AG10803 (cell line): ENCODE measurements at places on chromosomes 6 and 20.

DNA sequence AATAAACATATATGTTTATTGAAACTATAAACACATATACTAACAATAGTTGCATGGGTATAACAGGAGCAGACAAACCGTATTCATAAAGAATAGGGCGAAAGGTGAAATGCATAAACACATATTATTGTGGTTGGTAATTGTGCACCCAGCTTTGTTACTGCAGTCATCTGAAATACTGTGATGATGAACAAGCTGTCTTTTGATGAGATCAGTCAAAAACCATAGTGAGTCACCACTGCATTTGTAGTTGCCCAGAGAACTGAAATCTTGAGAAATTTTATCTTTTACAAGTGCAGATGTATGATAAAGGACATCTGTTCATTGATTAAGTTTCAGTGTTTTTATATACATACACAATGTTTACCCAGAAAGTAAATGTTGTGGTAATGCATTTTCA lies 133.7 kb downstream of the MYO6 start:
- peak; percentile 40 for DNase-seq

DNA sequence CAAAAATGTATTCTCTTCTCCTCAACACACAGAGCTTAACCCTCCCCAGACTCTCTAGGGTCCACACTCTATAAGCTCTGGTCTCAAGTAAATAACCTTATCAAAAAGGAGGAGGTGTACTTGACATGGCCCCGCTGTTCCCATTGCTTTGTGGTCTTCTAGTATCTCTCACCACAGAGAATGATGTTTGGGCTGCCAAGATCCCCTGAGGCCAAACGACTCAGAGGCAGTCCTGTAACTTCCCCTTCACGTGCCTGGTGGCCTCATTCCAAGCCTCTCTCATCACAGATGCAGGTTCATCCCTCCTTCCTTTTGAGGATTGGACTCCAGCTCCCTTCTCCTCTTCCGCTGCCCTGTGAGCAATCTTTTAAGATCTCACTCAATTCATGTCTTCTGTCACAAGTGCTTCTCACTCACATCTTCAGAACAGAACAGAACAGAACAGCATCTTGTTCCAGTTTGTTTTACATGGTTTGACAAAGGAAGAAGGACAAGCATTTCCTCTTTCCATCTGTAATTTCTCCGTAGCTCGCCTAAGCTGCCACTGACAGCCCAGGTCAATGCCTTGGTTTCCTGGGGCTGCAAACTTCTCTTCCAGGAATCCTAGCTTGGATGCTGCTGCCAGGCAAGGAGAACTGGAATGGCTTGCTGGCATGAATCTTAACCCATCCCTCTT lies 541.5 kb downstream of the CD83 start:
- peak; percentile 35 for DNase-seq

GRCh38 chr20:51828762-51829161 lies 26.4 kb upstream of the SALL4 start:
- DNase-seq: no peak

- DNase-seq: no peak
Observed at GRCh38 chr20:62496568-62497218, 20.9 kb upstream of the GATA5 start.

- DNase-seq: no peak
Observed at GRCh38 chr6:170098428-170099170, 192.3 kb downstream of the DLL1 start.

GRCh38 chr6:104483225-104483834 lies 376.4 kb downstream of the HACE1 start:
- DNase-seq: peak; percentile 4

GRCh38 chr6:107668743-107669474 lies 155.2 kb downstream of the SCML4 start:
- no peak for DNase-seq

DNA sequence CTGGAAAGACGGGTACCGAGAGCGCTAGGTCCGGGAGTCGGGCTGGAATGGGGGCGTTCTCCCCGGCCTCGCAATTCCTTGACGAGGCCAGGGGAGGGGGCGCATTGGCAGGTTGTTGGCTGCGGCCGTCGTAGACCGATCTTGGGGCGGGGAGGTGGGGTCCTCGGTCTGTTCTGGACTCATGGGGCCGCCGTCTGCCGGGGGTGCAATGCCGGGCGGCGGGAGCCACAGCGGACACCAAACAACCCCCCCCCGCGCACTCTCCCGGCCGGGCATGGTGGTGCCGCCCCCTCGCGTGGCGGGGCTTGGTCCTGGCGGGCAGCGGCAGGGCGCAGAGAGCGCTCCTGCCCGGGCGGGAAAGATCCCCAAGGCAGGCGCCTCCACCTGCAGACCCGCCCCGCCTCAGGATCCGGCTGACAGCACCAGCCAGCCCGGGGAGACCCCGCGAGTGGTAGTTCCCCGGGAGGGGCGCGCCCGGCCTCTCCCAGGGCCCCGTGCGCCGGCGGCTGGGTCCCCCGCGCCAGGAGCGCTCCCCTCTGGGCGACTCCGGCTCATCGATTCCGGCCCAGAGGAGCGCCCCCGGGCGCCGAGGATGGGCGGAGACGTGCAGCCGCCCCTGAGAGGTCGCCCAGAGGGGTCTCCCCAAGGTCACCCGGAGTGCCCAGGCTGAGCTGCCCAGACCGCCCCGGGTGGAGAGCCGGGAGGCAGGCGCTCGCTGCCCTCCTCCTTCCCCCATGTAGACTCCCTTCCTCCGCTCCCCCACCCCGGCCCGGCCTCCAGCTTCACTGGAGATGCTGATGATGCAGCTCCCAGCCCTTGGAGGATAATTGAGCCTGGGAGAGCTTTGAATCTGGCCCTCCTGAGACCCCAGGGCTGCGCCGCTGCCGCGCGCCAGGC lies 709 bp downstream of the PPP1R16B start:
- no peak for DNase-seq

- DNase-seq: peak; percentile 6
Observed at GRCh38 chr6:129786548-129786947, 74.6 kb downstream of the TMEM244 start.

DNA sequence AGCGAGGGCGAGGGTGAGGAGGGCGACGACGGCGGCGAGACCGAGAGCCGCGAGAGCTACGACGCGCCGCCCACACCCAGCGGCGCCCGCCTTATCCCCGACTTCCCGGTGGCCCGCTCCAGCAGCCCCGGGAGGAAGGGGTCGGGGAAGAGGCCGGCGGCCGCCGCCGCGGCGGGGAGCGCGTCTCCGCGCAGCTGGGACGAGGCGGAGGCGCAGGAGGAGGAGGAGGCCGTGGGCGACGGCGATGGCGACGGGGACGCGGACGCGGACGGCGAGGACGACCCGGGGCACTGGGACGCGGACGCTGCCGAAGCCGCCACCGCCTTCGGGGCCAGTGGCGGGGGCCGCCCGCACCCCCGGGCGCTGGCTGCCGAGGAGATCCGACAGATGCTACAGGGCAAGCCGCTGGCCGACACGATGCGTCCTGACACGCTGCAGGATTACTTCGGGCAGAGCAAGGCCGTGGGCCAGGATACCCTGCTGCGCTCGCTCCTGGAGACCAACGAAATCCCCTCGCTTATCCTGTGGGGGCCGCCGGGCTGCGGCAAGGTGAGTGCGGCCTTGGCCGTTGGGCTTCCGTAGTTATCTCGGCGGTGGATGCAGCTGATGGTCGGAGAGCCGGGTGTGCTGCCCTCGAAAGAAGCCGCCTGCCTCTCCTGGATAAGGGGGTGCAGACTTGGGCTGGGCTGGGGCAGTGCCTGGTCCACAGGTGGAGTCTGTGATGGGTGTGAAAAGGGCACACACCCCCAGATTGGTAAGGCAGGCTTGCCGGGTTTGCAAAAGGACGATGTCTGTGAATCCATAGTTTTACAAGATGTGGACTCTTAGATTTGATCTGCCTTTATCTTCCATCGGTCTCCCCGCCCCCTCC lies 938 bp downstream of the WRNIP1 start:
- DNase-seq: peak; percentile 42

GRCh38 chr6:11050731-11051130 lies 6.6 kb upstream of the ELOVL2 start:
- DNase-seq: no peak

- peak; percentile 32 for DNase-seq
Observed at GRCh38 chr6:109457562-109457996, 2.0 kb upstream of the MICAL1 start.

- no peak for DNase-seq
Observed at GRCh38 chr6:157546321-157546720, 165.3 kb downstream of the ZDHHC14 start.

DNA sequence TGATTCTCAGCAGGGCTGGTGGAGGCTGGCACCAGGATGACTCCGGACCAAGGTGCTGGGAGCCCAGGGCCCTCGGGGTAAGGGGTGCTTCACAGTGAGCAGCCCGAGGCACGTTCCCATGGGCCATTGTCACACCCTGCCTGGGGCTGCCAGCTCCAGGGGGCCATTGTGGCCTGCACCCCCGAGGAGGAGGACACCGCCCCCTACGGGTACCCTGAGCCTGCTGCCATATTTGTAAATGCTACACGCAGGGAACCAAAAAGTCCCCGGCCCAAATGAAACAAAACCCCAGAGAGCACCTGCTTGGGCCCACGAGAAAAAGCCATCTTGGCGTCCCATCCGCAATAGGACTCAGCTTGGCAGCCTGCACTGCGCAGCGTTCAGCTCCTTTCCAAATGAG lies 64.7 kb upstream of the GATA5 start:
- DNase-seq: no peak

DNA sequence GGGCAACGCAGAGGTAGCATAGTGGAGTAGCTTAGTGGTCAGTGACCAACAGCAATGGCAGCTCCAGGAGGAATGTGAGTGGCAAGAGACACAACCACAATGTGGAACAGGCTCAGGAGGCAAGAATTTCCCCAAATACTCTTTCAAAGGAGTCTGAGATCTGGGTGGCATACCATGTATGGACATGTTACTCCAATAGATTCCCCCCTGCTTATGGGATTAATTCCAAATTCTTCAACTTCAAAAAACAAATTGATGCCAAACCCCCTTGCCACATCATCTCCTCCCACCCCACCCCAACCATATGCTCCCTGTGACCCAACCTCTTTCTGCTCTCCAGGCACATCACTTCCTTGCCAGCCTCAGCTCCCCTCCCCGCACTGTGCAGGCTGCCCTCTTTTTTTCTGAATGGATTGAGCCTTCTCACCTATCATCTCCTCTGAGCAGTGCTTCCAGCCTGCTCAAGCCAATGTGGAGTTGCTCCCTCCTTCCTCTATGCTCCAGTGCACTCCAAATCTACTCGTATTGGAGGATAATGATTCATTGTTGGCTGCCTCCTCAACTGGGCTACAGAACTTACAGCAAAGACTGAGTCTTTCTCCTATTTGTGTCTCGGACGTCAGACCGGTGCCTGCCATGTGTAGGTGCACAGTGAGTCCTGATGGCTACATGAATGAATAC lies 93.0 kb upstream of the CEP85L start:
- DNase-seq: peak; percentile 96

GRCh38 chr6:160783741-160784140 lies 81.7 kb downstream of the PLG start:
- no peak for DNase-seq

DNA sequence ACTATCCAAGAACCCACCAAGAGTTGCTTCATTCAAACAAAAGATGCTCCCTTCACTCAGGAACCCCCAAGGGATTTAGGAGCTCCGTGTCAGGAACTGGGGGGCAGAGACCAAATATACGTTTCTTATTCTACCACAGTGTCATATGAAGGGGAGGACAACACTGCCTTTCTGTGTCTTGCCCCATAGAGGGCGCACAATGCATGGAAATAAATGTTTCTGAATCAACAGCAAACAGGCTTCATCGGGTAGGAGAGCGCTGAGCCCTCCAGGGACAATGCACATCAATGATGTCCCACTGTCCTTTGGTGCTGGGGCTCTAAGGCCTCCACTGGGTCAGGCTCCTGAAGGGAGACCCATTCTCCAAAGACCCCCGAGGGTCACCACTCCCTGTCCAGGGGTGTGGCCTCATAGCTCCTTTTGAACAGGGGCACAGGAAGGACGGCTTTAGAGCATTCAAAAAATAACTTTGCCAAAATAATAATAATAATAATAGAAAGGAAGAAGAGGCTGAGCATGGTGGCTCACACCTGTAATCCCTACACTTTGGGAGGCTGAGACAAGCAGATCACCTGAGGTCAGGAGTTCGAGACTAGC lies 31.1 kb downstream of the PLG start:
- DNase-seq: peak; percentile 63

GRCh38 chr20:58382096-58382495 lies 6.9 kb upstream of the VAPB start:
- DNase-seq: no peak

GRCh38 chr6:167819576-167819975 lies 7.1 kb upstream of the AFDN start:
- DNase-seq: no peak

- no peak for DNase-seq
Observed at GRCh38 chr6:53929821-53930120, 135.0 kb downstream of the LRRC1 start.

GRCh38 chr6:137097057-137097456 lies 52.3 kb upstream of the IL20RA start:
- no peak for DNase-seq

GRCh38 chr6:161292145-161292544 lies 18.3 kb upstream of the AGPAT4 start:
- no peak for DNase-seq

GRCh38 chr6:142842418-142843261 lies 102.3 kb downstream of the HIVEP2 start:
- DNase-seq: no peak

- DNase-seq: no peak
Observed at GRCh38 chr6:79864421-79864820, 82.9 kb downstream of the ELOVL4 start.

DNA sequence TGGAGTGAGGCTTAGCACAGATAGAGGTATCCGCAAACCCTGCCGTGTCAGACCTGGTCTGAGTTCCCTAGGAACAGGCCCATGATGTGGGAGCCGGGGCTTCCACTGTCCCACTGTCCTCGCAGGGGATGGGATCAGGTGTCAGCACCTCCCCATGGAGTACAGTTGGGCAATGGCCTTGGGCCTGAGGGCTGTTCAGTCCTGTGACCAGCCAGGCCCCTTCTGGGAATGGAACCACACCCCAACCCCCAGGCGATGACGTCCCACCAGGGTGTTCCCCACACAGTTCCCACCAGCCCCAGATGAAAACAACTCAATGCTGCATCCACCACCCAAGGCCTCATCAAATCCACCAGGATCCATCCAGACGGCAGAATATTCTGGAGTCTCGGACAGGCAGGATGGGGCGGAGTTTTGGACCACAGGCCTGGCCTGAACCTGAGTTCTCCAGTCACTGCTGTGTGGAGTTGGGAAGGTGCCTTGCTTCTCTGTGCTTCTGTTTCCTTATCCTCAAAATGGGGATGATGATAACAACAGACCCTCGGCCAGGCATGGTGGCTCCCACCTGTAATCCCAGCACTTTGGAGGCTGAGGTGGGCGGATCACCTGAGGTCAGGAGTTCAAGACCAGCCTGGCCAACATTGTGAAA lies 62.2 kb downstream of the UBE2V1 start:
- DNase-seq: peak; percentile 43
